ENCODE measurements at places on chromosomes 2 and 18.

DNA sequence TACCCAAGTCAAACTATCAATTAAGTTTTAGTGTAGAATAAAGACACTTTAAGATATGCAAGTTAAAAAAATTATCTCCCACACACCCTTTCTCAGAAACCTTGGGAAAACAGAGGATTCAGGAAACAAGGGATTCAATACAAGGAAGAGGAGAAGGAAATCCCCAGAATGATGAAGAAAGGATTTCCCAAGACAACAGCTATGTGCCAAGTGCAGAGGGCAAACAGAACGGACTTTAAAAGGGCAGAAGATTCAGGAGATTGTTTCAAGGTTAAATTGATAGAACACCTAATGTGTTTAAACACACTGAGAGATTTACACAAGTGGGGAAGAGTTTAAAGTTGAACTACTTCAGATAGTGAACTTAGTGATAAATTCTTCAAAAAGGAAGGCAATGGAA is 71.5 kb upstream of the EPAS1 start:
- DNase-seq, result no peak

GRCh38 chr2:145108361-145108778 is 588.5 kb upstream of the ZEB2 start:
- DNase-seq, result no peak

DNA sequence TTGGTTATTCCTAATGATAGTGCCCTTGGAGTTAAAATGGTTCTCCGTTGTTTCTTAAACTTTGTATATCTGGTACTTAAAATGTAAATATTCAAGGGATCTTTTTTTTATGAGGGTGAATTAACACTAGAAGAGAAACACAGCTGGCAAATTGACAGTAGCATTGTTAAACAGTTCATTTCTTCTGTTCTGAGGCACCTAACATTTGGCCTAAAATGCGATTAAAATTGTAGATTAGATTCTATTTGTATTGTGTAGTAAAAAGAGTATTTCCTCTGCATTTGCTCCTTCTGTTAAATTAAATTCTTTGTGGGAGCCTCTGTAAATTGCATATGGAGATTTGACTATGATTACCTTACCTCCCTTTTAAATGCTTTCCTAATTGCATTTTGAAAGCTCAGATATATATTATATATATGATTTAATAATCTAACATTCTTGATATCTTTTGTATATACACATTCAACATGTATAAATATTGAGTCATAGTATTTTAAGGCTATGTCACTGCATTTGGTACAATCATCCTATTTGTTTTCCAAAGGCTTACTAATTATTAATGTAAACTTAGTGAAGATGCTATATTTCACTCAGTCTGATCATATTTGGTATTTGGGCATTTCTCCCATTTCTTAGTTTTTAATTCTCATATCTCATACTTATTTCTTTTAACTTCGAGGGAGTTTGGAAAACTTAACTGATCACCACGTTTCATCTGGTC is 124.4 kb downstream of the AGPS start:
- DNase-seq, result no peak

DNA sequence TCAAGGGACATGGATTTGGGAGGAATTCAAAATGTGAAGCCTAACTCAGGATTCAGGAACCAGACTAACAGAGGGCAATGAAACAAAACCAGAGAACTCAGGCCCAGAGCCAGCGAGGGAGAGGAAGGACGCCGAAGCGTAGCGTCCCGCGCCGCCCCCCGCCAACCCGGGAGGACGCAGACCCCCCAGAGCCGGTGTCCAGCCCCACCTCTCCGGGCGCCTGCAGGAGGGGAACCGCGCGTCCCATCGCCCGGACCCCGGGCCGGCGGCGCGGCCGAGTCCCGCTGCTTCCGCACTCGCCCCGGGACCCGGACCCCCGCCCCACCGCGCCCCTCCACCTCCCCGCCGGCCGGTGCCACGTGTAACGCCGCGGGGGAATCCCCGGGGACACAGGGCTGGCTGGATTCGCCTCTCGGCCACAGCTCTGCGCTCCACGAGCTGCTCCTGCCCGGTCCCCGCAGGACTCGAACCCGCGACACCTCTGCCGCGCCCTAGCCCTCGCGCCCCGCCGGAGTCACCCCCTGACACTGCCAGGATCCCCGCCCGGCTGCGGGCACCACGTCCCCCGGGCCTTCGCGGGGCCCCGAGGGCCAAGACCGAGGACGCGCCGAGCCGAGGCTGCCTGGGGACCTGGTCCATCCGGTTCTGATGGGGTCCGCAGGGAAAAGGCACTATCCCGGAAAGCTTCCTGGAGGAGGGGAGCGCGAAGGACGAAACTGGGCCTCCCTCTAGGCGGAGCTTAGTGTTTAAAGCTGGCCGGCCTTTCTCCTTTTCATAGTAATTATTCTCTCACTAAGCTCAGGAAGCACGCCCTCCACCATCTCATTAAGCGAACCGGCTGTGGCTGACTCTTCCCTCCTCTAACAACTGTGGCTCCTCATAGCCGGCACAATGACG is 40.4 kb upstream of the FAM124B start:
- DNase-seq, result no peak

DNA sequence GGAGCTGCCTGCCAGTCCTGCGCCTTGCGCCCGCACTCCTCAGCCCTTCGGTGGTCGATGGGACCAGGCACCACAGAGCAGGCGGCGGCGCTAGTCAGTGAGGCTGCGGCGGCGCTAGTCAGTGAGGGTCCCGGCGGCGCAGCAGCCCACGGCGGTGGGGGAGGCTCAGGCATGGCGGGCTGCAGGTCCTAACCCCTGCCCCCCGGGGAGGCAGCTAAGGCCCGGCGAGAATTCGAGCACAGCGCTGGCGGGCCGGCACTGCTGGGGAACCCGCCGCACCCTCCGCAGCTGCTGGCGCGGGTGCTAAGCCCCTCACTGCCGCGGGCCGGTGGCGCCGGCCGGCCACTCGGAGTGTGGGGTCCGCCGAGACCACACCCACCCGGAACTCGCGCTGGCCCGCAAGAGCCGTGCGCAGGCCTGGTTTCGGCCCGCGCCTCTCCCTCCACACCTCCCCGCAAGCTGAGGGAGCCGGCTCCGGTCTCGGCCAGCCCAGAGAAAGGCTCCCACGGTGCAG is 867.4 kb downstream of the DSC3 start:
- no peak for DNase-seq

- DNase-seq, result no peak
Observed at GRCh38 chr2:26190369-26190768, 17.5 kb downstream of the GAREM2 start.

GRCh38 chr2:74551530-74551929 is 2.2 kb downstream of the LOXL3 start:
- no peak for DNase-seq

DNA sequence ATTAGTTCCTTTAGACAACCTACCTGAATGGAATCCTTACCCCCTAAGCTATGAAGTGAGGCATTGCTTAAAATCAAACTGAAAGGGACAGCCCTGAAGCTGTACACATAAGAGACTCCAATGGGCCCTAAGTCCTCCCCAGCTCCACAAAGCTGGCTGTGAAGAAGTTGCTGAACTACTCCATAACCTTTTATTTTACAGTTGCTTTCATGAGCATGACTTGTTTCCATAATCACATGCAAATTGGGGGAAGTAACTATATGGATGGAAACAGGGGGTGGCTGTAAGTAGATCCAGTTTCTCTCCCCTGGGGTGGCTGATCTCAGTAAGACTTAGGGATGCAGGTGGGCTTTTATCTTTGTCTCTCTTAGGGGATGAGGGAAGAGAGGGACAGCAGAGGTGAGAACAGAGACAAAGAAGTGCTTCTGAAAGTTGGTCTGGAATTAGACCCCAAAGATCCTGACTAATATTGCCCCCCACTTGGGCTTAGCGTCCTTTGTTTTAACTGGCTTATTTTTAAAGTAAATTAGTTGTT is 5.5 kb downstream of the FZD5 start:
- no peak for DNase-seq

- no peak for DNase-seq
Observed at GRCh38 chr18:31634331-31634713, 42.6 kb downstream of the TTR start.

GRCh38 chr2:151241224-151241623 is 20.4 kb downstream of the RBM43 start:
- no peak for DNase-seq

GRCh38 chr2:230676546-230676945 is 36.1 kb upstream of the CAB39 start:
- DNase-seq, result no peak

GRCh38 chr18:3104190-3105054 is 91.5 kb upstream of the LPIN2 start:
- no peak for DNase-seq

DNA sequence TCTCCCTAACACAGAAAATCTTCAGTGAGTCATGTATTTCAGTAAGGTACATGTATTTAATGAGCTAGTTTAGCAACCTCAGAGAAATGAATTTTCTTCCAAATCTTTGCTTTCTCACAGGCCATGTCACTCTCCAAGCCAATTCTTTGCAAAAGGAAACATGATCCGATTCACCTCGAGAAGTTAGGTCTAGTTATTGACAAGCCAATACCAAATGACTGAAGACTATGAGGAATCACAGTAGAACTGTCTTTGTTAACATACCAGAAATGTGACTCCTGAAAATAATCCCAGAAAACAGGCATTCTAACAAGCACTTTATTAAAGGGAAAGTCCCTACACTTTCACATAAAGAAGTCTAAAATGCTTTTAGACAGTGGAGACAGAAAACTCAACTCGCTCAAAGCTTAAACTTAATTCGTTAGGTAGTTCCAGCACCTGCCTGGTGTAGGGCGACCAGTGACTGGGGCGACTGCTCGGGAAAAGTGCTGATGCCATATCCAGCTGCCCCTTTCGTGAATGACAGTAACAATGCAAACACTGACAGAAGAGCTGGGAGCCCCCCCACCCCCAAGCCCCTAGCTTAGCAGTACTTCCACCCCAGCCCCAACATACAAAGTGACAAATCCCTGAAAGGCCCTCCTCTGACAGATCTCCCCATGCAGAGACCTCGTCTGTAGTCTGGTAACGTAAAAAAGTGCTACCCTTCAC is 1.8 kb downstream of the MEMO1 start:
- no peak for DNase-seq

DNA sequence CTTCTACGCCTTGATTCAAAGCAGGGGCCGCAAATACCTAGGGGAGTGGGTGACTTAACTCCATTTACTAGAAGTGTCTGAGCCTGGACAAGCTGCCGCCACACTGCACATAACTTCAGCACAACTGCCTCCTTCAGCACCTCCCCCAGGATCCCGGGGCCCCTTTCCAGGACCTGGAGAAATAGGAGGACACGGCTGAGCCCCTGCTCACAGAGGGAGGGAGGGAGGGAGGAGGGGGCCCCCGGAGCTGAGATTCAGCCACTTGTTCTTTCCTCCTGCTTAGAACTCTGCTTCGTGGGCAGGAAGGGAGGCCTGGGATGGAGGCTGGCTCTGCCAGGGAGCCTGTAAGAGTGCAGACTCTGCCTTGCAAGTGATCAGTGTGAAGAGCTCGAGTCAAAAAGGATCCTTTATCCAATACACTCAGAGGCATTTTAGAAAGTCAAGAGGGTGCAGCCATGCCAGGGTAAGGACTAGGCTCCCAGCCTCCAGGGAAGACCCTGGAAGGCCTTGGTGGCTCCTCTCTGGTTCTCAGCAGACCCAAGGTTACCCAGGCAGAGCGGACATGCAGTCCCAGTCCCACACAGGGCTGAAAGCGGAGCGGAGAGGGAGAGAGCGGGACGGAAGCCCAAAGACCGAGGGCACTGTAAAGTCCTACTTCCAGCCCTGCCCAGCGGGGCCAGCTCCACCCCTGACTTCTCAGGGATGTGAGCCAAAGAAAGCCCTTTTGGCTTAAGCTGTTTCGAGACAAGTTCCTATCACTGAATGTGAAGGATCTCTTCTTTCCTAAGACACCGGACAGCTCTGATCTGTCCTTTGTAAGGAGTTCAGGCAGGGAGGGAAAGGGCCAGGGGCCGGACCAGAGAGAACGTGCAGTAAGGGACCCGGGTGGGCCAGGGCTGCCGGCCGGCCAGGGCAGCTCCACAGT is 8.6 kb upstream of the ARMC9 start:
- DNase-seq, result no peak

- DNase-seq, result no peak
Observed at GRCh38 chr2:1692342-1692741, 52.0 kb downstream of the PXDN start.

- DNase-seq, result no peak
Observed at GRCh38 chr2:37707393-37707792, 36.0 kb upstream of the CDC42EP3 start.

DNA sequence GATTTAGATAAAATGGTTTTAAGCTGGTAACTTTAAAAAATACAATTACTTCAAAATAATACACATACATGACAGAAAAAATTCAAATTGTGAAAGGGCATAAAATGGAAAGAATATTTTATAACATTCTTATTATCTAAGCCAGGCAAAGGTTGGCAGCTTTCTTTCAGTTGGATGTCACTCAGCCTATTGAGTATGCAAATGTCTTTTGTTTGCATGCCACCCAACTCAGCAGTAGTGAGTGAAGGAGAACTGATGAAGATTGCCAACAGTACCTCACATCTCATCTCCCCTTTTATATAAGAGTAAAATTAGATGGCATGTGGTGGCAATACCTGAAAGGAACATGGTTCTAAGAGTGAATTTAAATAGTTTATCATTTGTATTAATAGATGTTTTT is 24.8 kb downstream of the BMPR2 start:
- no peak for DNase-seq

DNA sequence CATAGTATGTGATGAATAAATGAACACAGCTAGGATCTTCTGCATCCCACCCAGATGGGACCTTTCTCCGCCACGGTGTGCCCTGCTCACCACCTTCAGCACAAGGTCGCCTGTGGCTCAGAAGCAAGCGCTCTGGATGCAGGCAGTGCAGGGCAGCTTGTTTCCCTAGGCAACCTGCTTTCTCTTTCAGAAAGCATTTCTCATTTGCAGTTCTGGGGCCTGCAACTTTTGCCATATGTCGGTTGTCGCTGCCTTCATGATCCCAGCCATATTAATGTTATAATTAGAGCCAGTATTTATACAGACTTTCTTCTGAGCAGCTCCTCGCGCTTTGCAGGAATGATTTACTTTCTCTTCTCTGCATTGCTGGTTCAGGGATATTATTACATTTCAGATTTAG is 692.8 kb downstream of the RNF144A start:
- DNase-seq, result no peak

DNA sequence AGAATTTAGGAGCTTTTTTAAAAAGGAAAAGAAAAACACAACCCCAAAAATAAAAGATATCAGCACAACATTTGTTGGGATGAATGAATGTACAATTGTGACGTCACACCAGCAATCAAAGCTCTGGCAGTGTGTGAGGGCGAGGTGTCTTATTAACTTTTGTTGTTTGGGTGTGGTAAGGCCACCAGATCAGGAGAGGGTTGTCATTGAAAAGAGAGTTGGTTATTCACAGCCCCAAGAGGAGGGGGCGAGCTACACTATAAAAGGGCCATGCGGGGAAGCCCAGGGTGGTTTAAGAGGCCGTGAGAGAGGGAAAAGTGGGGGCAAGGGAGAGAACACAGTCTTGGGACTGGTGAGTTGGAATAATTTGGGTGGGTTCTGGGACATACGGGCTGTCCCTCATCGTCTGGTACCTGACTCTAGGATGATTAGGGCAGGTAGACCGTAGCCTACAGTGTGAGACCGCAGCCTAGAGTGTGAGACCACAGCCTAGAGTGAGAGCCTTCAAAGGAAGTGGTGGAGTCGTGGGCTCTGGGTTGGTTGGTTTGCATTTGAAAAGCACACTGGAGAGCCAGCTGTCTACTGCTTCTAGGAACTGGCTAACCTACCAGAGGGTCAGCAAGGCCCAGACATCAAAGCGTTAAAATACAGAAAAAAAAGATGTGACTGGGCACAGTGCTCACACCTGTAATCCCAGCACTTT is 128.4 kb downstream of the INO80D start:
- DNase-seq, result no peak

Measured in breast epithelium (tissue), 4 donors.